ENCODE measurements at places on chromosomes 1 and 21. TPM values are rescaled to one million over a fixed set of nuclear protein-coding genes. Genes with fewer than 3 reads are reported as not detected.

The KRTAP19-1 gene
- not detected for total RNA-seq

The TTC4 gene
- 9.8 TPM for total RNA-seq

The ITLN1 gene
- total RNA-seq = 1,064 TPM

The OSCP1 gene
- total RNA-seq = 4.9 TPM

The SPATA45 gene
- not detected for total RNA-seq

The SLC41A1 gene
- 204 TPM for total RNA-seq

The NR1I3 gene
- total RNA-seq = not detected

The SPRR5 gene
- total RNA-seq = not detected

The MPZ gene
- 1.7 TPM for total RNA-seq

The MPL gene
- total RNA-seq = not detected

The RHD gene
- total RNA-seq = 0.59 TPM

The CYP4X1 gene
- 2.2 TPM for total RNA-seq

The C1QB gene
- 262 TPM for total RNA-seq

All from right atrium auricular region (tissue), 2 donors.